ENCODE measurements at places on chromosomes 11 and 22. TPM values are rescaled to one million over a fixed set of nuclear protein-coding genes. Genes with fewer than 3 reads are reported as not detected.

The SYT7 gene
- not detected for polyA plus RNA-seq

The C1QTNF5 gene
- not detected for polyA plus RNA-seq

GRCh38 chr22:29194184-29194583 lies 11.5 kb upstream of the EMID1 start:
- DNase-seq, result no peak

DNA sequence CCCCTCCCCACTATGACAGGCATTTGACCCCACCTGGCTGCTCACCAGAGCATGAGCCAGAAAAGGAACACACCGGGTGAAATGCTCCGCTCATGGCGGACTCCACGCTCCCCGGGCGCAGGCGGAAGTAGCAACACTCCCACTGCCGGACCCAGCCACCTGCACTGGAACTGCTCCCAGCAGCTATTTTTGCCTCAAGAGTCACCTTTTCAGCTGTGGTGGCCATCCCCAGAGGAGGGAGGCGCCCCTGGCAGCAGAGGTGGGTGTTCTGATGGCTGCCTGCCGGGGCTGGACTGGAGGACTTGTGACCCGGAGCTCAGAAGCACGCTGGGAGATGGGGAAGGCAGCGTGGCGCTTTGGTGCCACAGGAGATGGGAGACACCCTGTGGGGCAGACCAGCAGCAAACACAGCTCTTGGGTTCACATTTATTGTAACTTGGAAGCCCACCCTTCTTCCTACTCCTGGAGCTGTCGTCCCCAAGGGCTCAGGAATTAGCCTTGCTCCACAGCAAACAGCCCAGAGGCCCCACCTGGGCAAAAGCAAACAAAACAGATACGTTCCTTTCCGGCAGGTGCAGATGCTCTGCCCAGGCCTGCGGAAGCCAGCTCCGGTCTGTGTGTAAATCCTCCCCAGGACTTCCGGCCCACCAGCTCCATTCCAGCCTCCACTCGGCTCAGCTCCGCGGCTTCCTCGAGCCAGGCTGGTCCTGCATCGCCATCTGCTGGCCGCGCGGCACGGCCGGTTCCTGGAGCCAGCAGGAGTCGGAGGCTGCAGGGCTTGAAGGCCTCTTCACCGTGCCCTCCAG lies 3.7 kb downstream of the RPS19BP1 start:
- DNase-seq, result peak; percentile 85

DNA sequence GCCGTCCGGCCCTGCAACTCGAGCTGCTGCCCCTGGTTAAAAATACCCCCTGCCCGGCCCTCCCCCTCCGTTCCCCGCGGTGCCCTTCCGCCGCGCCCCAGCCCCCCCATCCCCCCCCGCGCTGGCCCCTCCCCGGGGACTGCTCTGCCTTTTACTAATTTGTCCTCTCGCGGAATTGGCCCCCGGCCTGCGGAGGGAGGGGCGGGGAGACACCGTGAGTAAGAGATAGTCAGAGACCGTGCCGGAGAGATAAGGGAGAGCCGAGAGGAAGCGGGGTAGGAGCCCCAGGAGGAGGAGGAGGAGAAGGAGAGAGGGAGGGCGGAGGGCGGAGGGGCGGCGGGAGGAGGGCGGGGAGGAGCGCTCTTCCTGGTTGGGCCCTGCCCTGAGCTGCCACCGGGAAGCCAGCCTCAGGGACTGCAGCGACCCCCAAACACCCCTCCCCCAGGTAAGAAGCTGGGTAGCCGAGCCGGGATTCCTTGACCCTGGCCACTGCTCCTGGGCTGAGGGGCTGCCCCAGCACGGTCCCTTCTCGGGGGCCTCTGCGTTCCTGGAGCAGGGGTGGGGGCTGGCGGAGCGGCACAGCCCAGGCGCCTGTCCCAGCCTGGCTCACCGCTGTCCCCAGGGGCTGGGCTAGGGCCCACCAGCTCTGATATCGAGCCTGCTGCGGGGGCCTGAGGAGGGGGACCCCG lies at the start of gene CAPN1:
Gene CAPN1, plus strand, starts transcription at position 360 of the 689 bp plus-strand sequence. CDS start 774 bp downstream, outside the sequence.
- peak; percentile 39 for DNase-seq

DNA sequence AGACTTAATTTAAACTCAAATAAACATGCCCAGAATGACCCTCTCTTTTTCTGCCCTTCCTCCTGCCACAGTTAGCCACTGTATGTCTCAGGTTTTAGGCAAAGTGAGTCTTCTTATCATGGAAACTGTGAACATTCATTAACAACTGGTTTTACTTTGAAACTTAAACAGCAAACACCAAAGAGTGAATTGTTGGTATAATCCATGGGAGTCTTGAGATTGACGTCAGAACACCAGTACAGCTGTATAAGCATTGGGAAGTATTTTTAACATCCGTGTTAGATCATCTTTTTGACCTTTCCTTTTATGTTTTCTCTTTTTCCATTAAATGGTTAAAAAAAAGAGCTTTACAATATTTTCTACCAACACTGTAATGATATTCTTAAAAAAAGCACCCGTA lies 38.9 kb downstream of the ARHGEF12 start:
- no peak for DNase-seq
